Immature natural killer cell (primary cell): ENCODE measurements at places on chromosomes 2 and 18. TPM values are rescaled to one million over a fixed set of nuclear protein-coding genes. Genes with fewer than 3 reads are reported as not detected.

Gene ACKR3
- 3.1 TPM for polyA plus RNA-seq

Gene LRATD1
- not detected for polyA plus RNA-seq

Gene LONRF2
- polyA plus RNA-seq: not detected

- no peaks in the 10 kb centered on the region for H3K27me3 ChIP-seq
- no peaks in the 10 kb centered on the region for H3K36me3 ChIP-seq
- DNase-seq: no peak
- no peak overlapping the region for H3K4me3 ChIP-seq
- H3K27ac ChIP-seq: no peak overlapping the region
Observed at GRCh38 chr18:60693426-60693825, 320.9 kb upstream of the MC4R start.

DNA sequence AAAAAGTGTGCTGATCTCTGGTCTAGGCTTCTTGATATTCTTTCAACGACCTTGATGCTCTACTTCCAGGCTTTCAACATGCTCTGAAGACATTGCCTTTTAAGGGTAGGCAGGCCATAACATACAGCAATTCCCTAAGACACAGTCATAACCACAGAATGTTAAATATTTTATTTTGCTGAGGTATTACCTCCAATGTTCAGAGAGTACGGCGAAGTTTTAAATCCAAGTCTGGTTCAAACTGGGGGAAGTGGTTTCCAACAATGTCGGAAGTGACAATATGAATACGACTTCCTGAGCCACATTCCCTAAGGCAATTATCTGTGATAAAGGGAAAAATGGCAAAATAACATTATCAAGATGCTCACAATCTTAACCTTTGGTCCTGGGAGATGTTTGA lies 1077.9 kb upstream of the PIK3C3 start:
- no peak overlapping the region for H3K4me3 ChIP-seq
- H3K36me3 ChIP-seq: no peaks in the 10 kb centered on the region
- H3K27ac ChIP-seq: no peak overlapping the region
- no peaks in the 10 kb centered on the region for H3K4me1 ChIP-seq

- DNase-seq: no peak
- H3K27ac ChIP-seq: no peak overlapping the region
- no peaks in the 10 kb centered on the region for H3K36me3 ChIP-seq
Observed at GRCh38 chr2:4012197-4012596, 308.8 kb downstream of the DCDC2C start.

- no peaks in the 10 kb centered on the region for H3K36me3 ChIP-seq
- H3K27me3 ChIP-seq: peaks cover 4% of the 10 kb centered on the region
- DNase-seq: no peak
- no peak overlapping the region for H3K27ac ChIP-seq
Observed at GRCh38 chr2:105953942-105954341, 209.2 kb downstream of the NCK2 start.

- peaks cover 25% of the 10 kb centered on the region for H3K4me1 ChIP-seq
- no peaks in the 10 kb centered on the region for H3K36me3 ChIP-seq
- H3K4me3 ChIP-seq: no peak overlapping the region
- H3K27me3 ChIP-seq: peaks cover 2% of the 10 kb centered on the region
- no peak for DNase-seq
Observed at GRCh38 chr2:196276421-196276820, 105.0 kb upstream of the STK17B start.

- no peak overlapping the region for H3K4me3 ChIP-seq
- peaks cover 10% of the 10 kb centered on the region for H3K27me3 ChIP-seq
- no peaks in the 10 kb centered on the region for H3K4me1 ChIP-seq
Observed at GRCh38 chr2:219423652-219424377, 5.6 kb downstream of the DES start.

GRCh38 chr2:57562495-57562894 lies 484.1 kb upstream of the VRK2 start:
- H3K4me3 ChIP-seq: no peak overlapping the region
- H3K27me3 ChIP-seq: no peaks in the 10 kb centered on the region
- H3K27ac ChIP-seq: no peak overlapping the region
- H3K4me1 ChIP-seq: no peaks in the 10 kb centered on the region

DNA sequence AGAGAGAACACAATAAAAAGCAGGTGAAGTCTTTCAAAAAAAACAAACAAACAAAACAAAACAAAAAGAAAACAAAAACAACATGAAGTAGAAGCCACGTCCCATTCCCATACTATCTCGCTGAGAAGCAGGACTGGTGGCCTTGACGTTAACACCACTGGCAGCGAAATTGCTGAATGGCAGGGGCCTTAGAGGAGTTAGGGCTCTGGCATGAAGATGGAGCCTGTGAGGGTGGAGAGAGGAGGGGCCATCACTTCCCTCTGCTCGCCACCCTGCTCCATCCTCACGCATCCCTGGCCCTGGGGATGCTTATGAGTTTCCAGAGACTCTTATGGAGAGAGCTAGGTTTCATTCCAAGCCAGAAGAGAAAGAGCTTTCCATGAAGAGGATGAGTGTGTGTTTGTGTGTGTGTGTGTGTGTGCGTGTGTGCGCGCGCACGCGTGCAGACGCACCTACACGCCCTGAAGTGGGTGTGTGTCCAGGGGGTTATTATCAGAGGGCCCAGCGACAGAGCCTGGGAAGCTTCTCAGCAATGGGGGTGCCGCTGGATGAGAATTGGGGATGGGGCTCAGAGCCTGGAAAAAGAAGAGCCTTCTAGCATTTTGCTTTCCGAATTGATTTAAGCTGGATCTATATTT lies 20.4 kb upstream of the IMPA2 start:
- no peak overlapping the region for H3K27ac ChIP-seq
- H3K27me3 ChIP-seq: peaks cover 4% of the 10 kb centered on the region
- peaks cover 5% of the 10 kb centered on the region for H3K36me3 ChIP-seq
- no peak overlapping the region for H3K4me3 ChIP-seq
- DNase-seq: no peak

GRCh38 chr18:3048820-3049349 lies 35.9 kb upstream of the LPIN2 start:
- H3K36me3 ChIP-seq: peaks cover 6% of the 10 kb centered on the region
- peaks cover 5% of the 10 kb centered on the region for H3K4me1 ChIP-seq
- DNase-seq: no peak
- no peak overlapping the region for H3K4me3 ChIP-seq
- H3K27me3 ChIP-seq: no peaks in the 10 kb centered on the region
- H3K27ac ChIP-seq: no peak overlapping the region
